ENCODE measurements at places on chromosomes 16 and 17. TPM values are rescaled to one million over a fixed set of nuclear protein-coding genes. Genes with fewer than 3 reads are reported as not detected.

The OTOA gene
- 0.13 TPM for total RNA-seq

The CES4A gene
- 20.5 TPM for total RNA-seq

The GRIN2C gene
- total RNA-seq: 0.82 TPM

DNA sequence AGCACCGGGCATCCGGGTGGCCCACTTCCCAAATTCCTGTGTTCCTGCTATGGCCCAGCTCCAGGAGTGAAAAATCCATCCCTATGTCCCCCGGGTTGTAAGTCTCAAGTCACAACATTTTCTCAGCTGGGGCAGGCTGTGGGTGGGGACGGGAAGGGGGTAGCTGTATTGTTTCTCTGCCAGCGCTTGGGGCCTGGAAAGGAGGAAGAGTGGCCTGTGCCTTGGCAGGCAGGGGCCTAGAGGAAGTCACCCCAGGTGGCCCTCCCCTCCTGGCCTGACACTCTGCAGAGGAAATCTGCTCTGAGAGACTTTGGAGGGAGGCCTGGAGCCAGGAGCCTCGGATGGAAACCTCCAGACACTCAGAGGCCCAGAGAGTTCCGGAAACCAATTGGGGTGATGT is 10.6 kb upstream of the SCN4A start:
- DNase-seq: no peak

DNA sequence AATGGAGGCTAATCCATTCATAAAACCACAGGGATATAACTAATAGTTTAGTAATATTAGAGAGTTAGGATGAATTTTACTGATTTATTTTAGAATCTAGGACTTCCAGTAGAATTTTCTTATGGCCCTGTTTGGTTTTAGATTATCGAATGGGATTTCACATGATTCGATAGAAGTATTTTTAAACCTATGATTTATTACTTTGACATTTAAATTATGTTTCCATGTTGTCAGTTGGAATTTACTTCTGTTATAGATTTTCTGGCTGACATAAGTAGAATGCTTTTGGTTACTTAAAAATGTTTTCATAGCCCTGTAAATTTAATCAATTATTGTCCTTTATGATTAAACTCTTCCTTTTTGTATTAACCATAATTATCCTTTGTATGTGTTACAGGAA is 158.8 kb downstream of the CHD9 start:
- DNase-seq: no peak

- DNase-seq: no peak
Measured at GRCh38 chr17:76949913-76950695, 81.9 kb downstream of the MGAT5B start.

GRCh38 chr16:53827741-53828140 is 123.8 kb downstream of the FTO start:
- DNase-seq: no peak

- DNase-seq: no peak
Measured at GRCh38 chr17:43854498-43854897, 7.5 kb downstream of the CD300LG start.

- no peak for DNase-seq
Measured at GRCh38 chr16:57538235-57538721, 1.9 kb upstream of the CCDC102A start.

- peak; percentile 90 for DNase-seq
Measured at GRCh38 chr17:40340880-40341807, 23.4 kb downstream of the GJD3 start.

DNA sequence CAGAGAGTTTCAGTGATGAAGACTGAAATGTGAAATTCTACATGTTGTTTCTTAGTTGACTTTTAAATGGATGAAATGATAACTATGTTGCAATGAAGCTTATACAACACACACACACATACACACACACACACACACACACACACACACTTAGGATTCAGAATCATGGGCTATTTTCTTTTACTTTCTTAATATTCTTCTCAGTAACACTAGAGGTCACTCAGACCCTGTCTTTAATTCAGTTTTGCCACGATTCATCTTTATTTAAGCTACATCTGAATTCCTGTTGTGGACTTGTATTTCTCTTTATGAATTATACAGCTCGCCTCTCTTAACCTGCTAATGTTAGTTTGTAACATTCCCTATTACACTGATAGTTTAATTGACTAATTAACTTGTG is 109.6 kb upstream of the GOT2 start:
- DNase-seq: no peak
